ENCODE measurements at places on chromosomes 12 and 14.
A peak's percentile ranks its signal among the peaks of the same experiment; 100 is the strongest.

GRCh38 chr12:76032043-76032981, 736 bp upstream of the PHLDA1 start:
- no peak for DNase-seq

GRCh38 chr14:74160763-74161162, 76.0 kb downstream of the LIN52 start:
- DNase-seq = no peak

- DNase-seq = no peak
Measured at GRCh38 chr12:55626154-55626553, 10.5 kb upstream of the OR10P1 start.

DNA sequence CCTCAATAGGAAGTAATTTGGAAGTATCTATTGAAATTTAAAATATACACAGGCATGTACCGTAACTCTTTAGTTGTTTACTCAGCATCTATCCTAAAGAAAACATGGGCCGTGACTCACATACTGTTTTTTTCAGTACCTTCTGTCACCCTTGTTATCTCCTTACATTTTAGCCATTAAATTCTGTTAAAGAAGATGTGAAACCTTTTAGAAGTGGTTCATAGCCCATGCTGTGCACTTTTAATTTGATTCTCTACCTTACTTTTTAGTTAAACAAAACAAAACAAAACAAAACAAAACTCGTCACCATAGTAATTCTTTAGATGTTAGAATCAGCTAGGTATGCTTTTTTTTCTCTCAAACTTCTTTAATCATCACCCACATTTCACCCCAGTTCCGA, 494.4 kb upstream of the RGS6 start:
- no peak for DNase-seq

DNA sequence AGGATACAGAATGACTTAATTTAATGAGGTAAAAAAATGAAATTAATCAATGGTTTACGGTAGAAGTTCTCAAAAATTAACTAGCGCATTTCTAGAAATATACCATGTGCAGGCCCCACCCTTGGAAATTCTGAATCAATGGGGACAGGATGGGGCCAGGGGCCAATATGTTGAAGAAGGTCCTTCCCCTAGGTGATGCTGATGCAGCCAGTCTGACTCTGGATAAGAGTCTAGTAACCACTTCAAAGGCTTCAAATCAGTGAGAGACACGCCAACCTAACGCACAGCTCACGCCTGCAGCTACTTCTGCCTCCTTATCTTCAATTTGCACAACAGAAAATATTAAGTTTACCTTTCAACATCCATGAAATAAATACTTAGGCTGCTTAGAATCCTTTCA, 14.9 kb downstream of the GIT2 start:
- no peak for DNase-seq

- no peak for DNase-seq
Measured at GRCh38 chr12:53101931-53102781, 1.1 kb upstream of the SOAT2 start.

GRCh38 chr12:93762912-93763553, 85.9 kb downstream of the CRADD start:
- no peak for DNase-seq

GRCh38 chr14:75559451-75560222, 18.8 kb upstream of the FLVCR2 start:
- peak; percentile 87 for DNase-seq

DNA sequence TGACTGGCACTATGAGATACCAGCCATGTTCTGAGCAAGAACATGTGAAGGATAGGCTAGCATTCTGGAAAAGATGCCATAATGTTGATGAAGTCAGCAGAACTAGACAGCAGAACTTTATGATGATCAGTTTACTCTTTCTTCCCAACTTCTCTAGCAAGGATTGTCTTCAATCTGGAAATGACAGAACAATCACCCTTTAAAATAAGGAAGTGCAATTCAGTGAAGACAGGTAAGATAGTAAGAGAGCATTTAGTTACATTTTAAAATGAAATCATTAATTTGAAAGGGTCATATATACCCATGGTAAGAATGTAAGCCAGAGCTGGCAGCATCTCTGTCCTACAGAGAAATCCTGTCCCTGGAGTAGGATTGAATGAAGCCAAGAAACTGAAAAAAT, 66.0 kb upstream of the C12orf71 start:
- no peak for DNase-seq

GRCh38 chr14:22929961-22930364, 787 bp upstream of the PRMT5 start:
- DNase-seq = no peak

- no peak for DNase-seq
Measured at GRCh38 chr14:99380991-99381687, 99.5 kb downstream of the SETD3 start.

DNA sequence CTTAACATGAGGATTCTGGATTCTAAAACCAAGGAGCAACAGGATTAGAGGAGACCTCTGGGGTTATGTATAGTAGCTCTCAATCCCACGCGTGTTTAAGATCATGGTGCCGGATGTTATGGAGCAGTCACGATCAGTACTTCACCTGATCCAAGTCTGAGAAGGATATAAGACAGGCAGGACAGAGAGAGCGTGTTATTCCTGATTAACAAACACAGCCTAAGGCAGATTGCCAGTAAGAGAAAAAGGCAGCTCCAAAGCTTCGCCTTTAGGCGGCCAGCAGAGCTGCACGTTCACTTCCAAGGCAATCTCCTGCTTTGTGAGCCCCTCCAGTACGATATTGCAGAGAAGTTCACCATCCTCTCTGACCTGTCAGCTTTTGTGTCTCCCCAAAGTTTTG, 5.5 kb downstream of the SETD3 start:
- DNase-seq = no peak

GRCh38 chr14:24056800-24057184, 5.0 kb downstream of the CARMIL3 start:
- no peak for DNase-seq

DNA sequence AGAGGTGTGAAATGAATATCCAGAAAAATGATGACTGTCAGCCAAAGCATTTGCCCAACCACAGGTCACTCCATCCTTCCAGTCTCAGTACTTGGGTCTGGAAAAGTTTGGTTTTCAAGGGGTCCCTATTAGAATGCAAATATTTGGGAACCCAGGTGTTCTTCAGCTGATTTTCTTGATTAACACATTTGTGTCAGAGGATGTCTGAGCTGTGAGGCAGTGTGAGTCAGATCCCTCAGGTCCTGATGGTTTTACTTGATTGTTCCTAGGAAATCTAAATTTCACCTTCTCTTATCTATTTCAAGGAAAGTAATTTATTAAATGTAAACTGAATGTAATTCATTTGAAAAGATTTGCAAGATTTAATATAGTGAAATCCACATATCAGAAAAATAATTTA, 71.5 kb downstream of the SSPN start:
- peak; percentile 27 for DNase-seq

DNA sequence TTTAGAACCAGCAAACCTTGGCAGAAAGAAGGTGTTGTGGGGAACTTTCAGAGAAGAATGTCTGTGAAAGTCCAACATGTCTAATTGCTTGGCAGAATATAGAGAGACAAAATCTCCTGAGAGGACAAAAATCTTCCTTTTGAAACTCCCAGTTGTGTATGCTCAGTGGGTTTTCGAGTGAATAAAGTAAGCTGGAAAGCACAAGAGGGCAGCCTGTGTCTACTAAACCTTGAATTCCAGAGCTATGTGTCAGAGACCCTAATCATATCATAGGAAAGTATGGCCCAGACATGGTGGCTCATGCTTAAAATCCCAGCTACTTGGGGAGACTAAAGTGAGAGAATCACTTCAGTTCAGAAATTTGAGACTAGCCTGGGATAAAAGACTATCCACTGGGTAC, 661.2 kb downstream of the SLC16A7 start:
- DNase-seq = peak; percentile 86

- DNase-seq = peak; percentile 56
Measured at GRCh38 chr12:11822081-11822834, 172.8 kb downstream of the ETV6 start.

GRCh38 chr14:104806625-104807465, 5.9 kb downstream of the ZBTB42 start:
- DNase-seq = no peak

All from NCI-H226 (cell line).